ENCODE measurements at places on chromosomes 7 and 10.
A peak's percentile ranks its signal among the peaks of the same experiment; 100 is the strongest.

GRCh38 chr10:107442035-107442505 lies 277.6 kb upstream of the SORCS1 start:
- DNase-seq = no peak

DNA sequence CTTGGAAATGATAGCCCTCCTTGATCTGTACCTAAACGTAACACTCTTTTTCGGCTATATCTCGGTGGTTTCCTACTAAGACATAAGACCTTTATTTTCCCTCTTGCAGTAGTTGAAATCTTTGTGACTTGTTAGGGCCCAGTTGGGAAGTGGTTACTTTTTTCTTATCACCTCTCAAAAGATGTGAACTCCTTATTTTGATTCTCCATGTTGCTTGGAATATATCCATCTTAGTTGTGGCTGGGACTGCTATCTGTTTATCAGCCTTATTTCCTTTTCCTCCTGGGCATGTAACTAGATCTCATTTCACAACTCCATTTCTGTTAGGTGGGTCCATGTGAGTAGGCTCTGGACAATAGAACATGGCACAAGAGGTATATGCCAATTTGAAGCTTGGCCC lies 4.1 kb upstream of the CPED1 start:
- no peak for DNase-seq

GRCh38 chr10:35130663-35131062 lies 4.0 kb downstream of the CREM start:
- DNase-seq = no peak

DNA sequence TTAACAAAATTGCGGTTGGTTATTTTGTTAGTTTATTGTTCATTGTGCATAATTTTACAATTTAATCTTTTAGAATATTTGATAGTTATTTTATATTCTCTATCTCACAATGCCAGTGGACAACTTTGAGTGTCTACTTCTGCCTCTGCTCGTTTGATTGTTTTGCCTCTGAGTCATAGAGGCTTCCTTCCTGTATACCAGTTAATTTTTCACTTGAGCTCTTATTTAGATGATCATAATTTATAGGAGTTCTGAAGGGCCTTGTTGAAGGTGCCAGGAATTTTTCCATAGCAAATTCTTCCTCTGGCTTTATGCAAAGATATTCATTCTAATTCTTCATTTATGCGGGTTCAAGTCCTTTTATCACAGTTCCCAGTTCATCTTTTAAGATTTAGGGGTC lies 5.2 kb upstream of the MALRD1 start:
- no peak for DNase-seq

GRCh38 chr10:72449941-72450441 lies 95.3 kb upstream of the DNAJB12 start:
- no peak for DNase-seq

- peak; percentile 38 for DNase-seq
Observed at GRCh38 chr10:62637249-62638061, 167.1 kb upstream of the ADO start.

DNA sequence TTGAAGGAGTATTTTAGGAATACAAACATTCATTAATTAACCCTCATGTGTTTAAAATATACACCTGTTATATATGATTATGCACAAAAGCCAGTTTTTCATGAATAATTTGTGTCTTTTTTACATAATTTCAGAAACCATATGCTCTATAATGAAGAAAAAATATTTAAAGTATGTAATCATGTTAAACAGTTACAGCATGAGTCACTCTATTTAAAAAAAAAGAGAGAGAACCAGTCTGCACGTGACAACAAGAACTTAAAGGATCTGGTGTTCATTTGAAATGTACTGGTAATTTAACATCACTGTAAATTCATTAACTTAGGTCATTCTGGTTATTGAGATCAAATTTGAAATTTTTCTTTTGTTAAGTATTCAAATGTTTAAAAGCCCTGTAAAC lies 228.5 kb downstream of the CACNB2 start:
- DNase-seq = no peak

- DNase-seq = no peak
Observed at GRCh38 chr10:29730969-29731368, 96.2 kb upstream of the SVIL start.

DNA sequence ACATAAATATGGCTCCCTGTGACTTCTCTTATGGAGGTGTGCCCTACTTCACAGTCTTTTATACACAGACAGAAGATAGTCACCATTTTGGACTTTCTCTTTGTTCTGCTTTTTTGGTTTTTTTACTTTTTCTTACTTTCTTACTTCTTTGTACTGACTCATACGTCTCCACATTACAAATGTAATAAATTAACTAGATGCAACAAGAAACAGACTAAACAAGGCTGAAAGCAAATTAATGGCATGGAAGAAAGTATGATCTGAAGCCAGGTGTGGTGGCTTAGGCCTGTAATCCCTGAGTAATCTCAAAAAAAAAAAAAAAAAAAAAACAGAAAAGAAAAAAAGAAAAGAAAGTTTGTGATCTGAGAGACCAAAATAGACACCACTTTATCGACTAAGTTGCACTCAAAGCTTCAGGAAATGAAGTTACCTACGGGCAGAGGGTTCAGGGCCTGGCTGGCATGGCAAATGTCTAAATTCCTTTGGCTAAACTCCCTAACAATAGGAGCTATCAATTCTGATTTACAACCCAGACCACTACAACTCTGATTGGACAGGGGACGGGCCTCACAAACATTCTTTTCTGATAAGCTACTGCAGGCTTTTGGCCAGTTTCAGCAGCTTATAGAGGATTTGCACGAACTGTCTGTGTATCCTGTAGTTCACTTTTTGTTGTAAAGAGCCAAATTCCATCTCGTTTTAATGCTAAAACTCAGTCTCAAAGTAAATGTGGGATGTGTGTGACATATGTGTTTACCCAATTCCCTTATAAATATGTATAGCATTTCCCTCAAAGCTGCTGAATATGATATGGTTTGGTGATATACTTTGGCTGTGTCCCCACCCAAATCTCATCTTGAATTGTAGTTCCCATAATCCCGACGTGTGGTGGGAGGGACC lies 129.1 kb downstream of the SEPTIN14 start:
- no peak for DNase-seq

DNA sequence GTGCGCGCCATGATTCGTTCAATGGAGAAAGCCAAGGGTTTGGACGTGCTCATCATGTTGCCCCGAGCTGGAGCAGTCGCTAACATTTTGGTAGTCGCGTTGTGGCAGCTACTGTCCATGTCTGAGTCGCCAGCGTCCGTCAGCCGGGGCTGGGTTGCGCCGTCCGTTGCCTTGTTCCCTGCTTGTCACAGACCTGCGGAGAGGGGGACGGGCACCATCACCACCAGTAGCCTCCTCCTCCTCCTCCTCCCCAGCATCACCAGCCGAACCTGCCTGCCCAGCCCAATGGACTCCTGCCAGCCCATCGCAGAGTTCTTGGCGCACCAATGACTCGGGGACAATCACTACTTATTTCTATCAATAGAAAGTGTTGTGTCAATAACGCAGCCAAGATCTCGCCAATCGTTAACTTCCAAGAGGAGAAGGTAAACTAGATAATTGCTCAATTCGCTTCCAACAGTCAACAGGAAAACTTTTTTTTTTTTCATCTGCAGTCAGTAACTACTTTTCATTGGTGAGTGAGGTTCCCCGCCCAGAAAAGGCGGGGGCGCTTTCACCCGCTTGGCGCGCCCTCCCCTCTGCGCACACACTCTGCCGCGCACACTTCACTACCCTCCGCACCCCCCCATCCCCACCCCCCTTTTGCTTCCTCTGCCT lies at the start of gene FEZF1:
TSS of gene FEZF1 (minus strand) at position 432 of the 657 bp plus-strand sequence. CDS start at position 119, 313 bp downstream.
- no peak for DNase-seq

- peak; percentile 61 for DNase-seq
Observed at GRCh38 chr7:601595-602340, 82.1 kb upstream of the PDGFA start.

DNA sequence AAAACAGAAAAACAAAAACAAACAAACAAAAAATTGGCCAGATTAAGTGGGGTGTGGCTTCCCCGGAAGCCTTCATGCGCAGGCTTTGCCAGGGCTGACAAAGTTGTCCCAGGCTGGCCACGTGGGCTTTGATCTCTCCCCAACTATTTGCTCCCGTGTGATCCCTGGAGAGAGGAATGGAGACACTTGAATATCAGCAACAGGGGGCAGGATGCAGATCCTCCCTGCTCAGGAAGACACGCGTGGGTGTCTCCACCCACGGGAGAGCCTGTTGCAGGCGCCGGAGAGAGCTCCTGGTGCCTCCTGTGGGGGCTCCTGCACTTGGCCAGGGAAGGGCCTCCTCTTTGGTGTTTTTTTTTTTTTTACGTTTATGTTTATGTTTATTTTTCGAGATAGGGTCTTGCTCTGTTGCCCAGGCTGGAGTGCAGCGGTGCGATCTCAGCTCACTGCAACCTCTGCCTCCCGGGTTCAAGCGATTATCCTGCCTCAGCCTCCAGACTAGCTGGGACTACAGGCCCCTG lies 19.0 kb downstream of the TRIM56 start:
- no peak for DNase-seq

- DNase-seq = no peak
Observed at GRCh38 chr7:94792241-94792640, 115.2 kb upstream of the PPP1R9A start.

GRCh38 chr7:87416682-87417587 lies 58.5 kb downstream of the ABCB4 start:
- peak; percentile 62 for DNase-seq

DNA sequence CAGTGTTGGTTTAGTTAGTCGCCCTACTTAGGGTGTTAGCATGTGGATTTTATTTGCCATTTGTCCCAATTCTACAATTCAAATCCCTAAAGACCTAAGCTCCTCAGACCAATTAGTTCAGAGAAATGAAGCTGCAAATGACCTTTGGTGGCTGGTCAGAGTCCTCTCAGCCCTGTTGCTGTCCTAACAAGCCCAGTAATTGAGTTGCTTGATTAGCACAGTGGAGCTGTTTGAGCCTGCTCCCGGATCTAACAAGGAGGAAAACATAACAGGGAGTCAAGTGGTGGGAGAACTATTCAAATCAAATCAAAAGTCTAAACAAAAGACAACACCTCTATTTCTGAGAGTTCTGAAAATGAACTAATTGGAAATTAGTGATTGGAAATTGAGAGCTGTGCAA lies 22.1 kb downstream of the ZDHHC6 start:
- no peak for DNase-seq

DNA sequence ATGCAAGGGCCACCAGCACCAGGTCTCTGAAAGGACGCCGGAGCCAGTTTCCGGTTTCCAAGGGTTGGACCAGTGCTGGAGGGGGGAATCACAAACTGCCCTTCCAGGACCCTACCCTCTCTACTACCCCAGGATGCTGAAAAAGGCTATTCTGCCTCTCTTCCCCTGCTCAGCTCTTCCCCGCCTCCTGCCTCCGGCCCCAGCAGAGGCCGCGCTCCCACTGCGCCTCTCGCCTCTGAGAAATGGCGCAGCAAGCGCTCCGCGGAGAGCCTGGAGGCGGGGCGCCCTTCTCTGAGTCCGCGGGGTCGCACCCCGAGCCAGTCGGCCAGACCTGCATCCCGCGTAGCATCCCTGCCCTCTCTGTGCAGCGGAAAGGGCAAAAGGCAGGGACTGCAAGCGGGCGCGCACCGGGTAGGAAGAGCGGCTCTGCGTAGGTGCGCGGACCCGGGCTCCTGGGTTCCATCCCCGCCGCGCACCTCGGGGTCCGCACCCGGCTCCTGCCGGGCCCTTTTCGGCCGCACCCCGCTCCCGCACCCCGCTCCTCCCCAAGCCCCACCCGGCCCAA lies 476 bp upstream of the RET start:
- DNase-seq = no peak

GRCh38 chr7:106277976-106278375 lies 6.8 kb downstream of the NAMPT start:
- DNase-seq = no peak

DNA sequence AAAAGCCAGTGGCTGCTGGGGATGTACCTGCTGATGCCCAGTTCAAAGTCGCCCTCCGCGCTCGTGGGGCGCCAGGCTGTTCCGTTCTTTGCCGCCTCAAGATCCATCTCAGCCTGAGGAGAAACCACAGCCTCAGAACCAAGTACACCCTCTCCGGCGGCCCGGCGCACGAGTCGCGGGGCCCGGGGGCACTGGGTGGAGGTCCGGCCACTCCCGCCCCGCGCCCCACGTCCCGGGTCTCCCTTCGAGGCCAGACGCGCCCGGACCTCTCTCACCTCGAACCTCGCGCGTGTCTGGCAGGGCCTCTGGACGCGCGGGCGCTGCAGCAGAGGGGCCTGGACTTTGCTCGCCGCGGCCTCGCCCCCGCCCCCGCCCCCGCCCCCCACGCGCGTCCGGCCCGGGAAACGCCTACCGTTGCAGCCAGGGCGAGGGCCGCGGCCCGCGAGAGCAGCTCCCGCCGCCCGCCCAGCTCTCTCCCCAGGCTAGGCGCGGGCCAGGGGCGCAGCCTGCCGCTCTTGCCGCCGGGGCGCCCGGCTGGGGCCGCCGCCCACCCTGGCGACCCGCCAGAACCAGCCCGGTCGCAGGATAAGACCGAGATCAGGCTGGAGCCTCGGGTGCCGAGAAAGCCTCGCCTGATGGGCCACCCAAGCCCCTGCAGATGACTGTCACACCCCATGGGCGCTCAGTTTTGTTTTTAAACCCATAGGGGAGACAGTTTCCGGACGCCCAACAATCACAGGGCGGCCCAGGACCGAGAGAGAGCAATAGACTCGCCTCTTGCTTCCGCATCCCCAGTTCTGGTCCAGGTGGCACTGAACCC lies at the start of gene ABCB4:
TSS of gene ABCB4 (minus strand) at position 322 of the 820 bp plus-strand sequence. CDS start at position 107, 215 bp downstream.
- no peak for DNase-seq

GRCh38 chr10:132844069-132844809 lies 58.3 kb upstream of the NKX6-2 start:
- DNase-seq = no peak

DNA sequence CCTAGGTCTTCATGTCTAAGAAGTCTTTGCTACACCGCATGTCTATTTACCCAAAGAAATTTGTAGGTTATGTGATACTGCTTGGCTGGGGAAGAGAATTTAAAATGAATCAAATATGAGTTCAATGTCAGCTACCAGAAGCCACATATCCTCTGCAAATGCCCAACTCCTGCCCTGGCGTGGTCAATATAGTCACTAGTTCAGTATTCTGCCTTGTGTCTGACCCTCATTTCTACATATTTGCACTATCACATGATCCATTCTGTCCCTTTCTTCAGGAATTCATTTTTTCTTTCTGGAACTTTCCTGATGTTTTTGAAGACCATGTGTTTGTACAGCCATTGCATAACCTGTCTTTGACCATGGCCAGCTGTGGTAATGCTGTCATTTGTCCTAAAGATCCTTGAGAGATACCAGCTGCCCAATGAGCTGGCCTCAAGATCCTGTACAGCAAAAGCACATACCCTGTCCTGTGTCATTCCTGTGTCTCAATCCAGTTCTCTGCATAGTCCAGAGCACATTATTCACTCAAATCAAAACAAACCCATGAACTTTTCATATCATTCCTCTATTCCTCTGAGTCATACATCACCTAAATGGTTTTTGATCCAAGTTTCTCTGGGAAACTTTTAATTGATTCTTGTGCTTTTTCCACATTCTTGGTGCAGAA lies 524.5 kb downstream of the PARD3 start:
- DNase-seq = no peak

All from activated T-cell treated with anti-CD3 and anti-CD28 coated beads for 1 hour (primary cell).